Left lung (tissue), 14 donors: ENCODE measurements at places on chromosomes 16 and 17. TPM values are rescaled to one million over a fixed set of nuclear protein-coding genes. Genes with fewer than 3 reads are reported as not detected.

TMEM100 gene
- 164 TPM for total RNA-seq

DNA sequence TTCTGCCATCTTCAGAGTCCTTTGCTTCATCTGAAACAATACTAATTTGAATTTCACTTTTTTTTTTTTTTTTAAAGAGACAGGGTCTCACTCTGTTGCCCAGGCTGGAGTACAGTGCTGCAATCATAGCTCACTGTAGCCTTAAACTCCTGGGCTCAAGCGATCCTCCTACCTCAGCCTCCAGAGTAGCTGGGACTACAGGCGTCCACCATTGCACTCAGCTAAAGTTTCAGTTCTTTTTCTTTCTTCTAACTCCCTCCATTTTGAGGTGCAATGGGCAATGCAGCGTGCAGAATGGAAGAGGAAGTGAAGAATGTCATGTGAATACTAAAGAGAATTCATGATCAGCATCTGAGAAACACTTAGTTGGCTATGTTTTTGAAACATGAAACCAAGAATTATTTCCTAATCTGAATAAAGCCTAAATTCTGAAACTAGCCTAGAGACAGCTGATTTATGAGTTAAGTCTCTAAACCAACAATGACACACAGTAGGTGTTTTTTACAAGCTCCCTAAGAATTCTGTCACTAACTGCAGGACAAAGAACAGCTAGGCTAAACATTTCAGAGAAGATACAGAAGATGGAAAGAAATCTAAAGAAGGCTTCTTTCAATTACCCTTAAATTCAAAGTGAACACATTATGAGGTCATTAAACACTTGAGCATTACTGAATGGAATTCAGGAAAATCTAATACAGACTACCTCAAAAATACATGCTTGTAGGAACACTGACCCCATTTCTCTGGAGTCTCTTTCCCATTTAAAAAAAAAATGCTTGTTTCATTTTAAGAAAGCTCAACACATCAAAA, 21.0 kb downstream of the SNN start:
- no peaks in the 10 kb centered on the region for H3K36me3 ChIP-seq
- no peaks in the 10 kb centered on the region for H3K27me3 ChIP-seq

DNA sequence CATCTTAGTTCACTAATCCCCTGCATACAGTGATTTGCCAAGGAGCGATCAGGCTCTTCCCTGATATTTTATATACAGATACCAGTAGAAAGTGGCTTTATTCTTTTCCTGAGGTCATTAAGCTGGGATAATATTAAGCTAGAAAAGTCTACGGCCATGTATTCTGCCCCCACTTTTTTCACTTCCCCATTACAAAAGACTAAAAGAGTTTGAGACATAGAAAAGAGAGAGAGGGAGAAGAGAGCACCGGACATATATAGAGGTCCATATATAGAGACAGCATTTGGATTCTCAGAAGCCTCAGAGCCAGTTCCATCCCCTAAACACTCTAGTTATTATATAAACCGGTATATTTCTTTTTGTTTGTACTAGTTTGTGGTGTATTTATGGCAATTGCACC, 166.5 kb upstream of the ANKFN1 start:
- peaks cover 5% of the 10 kb centered on the region for H3K27me3 ChIP-seq
- no peak overlapping the region for H3K4me3 ChIP-seq
- H3K36me3 ChIP-seq: no peaks in the 10 kb centered on the region
- H3K4me1 ChIP-seq: no peaks in the 10 kb centered on the region
- DNase-seq: no peak

GRCh38 chr17:45818041-45818440, 26.6 kb upstream of the SPPL2C start:
- H3K27me3 ChIP-seq: no peaks in the 10 kb centered on the region
- H3K4me3 ChIP-seq: no peak overlapping the region
- H3K27ac ChIP-seq: no peak overlapping the region
- H3K36me3 ChIP-seq: no peaks in the 10 kb centered on the region
- no peaks in the 10 kb centered on the region for H3K4me1 ChIP-seq
- no peak for DNase-seq

DNA sequence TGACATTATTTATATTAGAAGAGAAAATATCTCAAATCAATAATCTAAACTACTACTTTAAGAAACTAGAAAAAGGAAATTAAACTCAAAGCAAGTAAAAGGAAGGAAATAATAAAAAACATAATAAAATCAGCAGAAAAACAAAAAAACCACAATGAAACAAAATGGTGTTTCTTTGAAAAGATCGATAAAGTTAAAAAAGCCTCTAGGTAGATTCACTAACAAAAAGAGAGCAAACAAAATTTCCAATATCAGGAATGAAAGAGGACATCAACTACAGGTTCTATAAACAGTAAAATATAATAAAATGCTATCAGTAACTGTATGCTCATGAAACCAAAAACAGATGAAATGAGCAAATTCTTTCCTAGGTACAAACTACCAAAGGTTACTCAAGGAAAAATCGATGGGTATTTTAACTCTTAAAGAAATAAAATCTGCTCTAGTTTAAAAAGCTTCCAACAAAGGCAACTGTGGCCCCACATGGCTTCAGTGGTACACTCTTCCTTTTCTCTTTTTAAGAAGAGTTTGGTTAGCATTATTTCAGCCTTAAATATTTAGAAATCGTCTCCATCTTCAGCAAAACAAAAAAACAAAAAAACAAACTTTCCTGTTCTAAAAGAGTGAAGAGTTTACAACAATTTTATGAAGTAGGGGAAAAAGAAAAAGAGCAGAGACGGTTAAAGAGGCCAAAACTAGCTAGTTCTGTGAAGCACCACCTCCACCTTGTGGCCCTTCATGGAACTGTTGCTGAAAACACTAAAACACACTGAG, 102.2 kb downstream of the TRIM37 start:
- no peak overlapping the region for H3K27ac ChIP-seq
- H3K4me3 ChIP-seq: no peak overlapping the region
- peak; percentile 41 for DNase-seq
- H3K36me3 ChIP-seq: peaks cover 1% of the 10 kb centered on the region

- H3K27me3 ChIP-seq: no peaks in the 10 kb centered on the region
- no peak overlapping the region for H3K4me3 ChIP-seq
- H3K27ac ChIP-seq: peak overlapping the region; percentile 3
- no peak for DNase-seq
Measured at GRCh38 chr17:80876950-80877728, 114.5 kb upstream of the CHMP6 start.

FBXL16 gene
- total RNA-seq: 0.50 TPM

DNA sequence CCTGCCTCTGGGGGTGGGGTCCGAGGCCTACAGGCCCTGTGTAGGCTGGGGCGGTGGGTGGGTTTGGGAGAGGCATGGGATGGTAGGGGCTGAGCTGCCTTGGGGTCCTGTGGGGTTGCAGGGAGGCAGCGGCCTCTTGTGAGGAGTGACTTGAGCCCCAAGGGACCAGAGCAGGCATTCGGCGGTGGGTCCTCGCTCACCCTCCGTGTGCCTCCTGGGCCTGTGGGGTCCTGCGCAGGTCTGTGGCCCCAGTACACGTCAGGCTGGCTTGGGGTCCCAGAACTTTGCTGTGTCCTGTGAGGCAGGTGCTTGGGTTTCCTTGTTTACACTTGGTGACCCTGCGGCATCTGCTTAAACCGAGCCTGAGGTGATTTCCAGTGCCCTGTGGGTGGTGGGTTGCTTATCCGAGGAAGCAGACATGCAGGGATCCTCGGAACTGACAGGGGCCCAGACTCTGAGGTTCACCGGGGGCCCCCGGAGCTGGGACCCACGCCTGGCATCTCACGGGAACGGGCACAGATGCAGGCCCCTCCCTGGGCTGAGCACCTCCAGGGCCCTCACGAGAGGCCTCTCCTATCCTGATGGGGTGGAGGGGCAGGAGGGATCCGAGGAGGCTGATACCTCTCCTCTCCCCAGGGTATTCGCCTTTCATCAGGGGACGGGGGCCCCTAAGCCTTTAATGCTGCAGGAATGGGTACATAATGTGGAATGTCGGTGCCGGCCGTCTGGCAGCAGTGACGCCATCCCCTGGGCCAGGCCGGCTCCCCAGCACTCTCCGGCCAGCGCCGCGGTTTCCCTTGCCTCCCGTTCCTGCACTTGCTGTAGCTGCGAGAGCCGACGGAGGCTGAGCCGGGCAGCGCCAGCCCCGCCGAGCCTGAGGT, 7.7 kb downstream of the METRNL start:
- H3K27me3 ChIP-seq: no peaks in the 10 kb centered on the region
- no peak overlapping the region for H3K27ac ChIP-seq
- H3K4me3 ChIP-seq: no peak overlapping the region
- DNase-seq: no peak
- H3K36me3 ChIP-seq: peaks cover 65% of the 10 kb centered on the region

DNA sequence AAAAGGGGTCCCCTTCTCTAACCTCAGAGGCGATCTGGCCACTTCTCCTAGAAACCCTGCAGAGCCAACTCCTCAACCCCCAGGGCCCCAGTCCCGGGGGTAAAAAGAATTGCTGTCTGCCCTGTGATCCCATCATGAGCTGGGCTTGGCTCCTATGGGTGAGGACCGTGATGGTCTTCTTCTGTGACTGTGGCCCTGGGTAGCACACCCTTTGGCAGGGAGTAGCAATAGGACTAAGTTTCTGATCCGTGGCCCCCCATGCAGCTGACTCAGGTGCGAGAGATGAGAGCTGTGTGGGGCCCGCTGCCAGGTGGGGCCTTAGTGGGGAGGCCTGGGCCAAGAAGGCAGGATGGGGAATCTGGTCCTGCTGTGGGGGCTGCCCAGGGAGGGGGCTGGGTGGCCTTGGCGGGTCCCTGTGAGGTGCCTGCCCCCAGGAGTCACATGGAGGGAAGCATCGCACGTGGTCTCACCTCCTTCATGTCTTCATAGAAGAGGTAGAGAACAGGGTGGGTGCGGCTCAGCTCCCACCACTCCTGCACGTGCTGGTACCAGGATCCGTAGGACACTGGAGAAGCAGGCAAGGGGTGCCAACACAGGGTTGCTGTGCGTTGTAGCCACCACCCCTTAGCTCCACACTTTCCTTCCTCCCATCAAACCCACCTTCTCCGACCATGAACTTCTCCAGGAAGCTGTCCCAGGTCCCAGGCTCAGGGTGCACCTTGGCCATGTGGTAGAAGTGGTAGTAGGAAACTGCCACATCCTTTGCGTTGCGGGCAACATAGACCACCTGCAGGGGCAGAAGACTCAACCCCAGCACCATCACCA, 3.3 kb downstream of the SULT1A1 start:
- H3K36me3 ChIP-seq: no peaks in the 10 kb centered on the region
- H3K4me1 ChIP-seq: peaks cover 25% of the 10 kb centered on the region
- no peak overlapping the region for H3K27ac ChIP-seq
- H3K27me3 ChIP-seq: no peaks in the 10 kb centered on the region

- DNase-seq: no peak
- no peaks in the 10 kb centered on the region for H3K27me3 ChIP-seq
- no peaks in the 10 kb centered on the region for H3K36me3 ChIP-seq
Measured at GRCh38 chr16:84209989-84210388, 19.0 kb downstream of the ADAD2 start.

GRCh38 chr17:7712111-7712771, 5.3 kb upstream of the DNAH2 start:
- H3K4me3 ChIP-seq: no peak overlapping the region
- H3K4me1 ChIP-seq: peaks cover 15% of the 10 kb centered on the region
- H3K27ac ChIP-seq: no peak overlapping the region
- peaks cover 88% of the 10 kb centered on the region for H3K27me3 ChIP-seq
- no peaks in the 10 kb centered on the region for H3K36me3 ChIP-seq
- no peak for DNase-seq

GRCh38 chr16:28163699-28164098, 48.1 kb downstream of the XPO6 start:
- no peaks in the 10 kb centered on the region for H3K27me3 ChIP-seq
- no peak for DNase-seq
- peaks cover 38% of the 10 kb centered on the region for H3K36me3 ChIP-seq

MMP15 gene
- total RNA-seq: 38.7 TPM

KRTAP16-1 gene
- total RNA-seq: not detected

- H3K27me3 ChIP-seq: no peaks in the 10 kb centered on the region
- no peak overlapping the region for H3K27ac ChIP-seq
- no peaks in the 10 kb centered on the region for H3K36me3 ChIP-seq
- no peak overlapping the region for H3K4me3 ChIP-seq
- H3K4me1 ChIP-seq: no peaks in the 10 kb centered on the region
Measured at GRCh38 chr17:31691251-31691905, 167.7 kb downstream of the COPRS start.

DNA sequence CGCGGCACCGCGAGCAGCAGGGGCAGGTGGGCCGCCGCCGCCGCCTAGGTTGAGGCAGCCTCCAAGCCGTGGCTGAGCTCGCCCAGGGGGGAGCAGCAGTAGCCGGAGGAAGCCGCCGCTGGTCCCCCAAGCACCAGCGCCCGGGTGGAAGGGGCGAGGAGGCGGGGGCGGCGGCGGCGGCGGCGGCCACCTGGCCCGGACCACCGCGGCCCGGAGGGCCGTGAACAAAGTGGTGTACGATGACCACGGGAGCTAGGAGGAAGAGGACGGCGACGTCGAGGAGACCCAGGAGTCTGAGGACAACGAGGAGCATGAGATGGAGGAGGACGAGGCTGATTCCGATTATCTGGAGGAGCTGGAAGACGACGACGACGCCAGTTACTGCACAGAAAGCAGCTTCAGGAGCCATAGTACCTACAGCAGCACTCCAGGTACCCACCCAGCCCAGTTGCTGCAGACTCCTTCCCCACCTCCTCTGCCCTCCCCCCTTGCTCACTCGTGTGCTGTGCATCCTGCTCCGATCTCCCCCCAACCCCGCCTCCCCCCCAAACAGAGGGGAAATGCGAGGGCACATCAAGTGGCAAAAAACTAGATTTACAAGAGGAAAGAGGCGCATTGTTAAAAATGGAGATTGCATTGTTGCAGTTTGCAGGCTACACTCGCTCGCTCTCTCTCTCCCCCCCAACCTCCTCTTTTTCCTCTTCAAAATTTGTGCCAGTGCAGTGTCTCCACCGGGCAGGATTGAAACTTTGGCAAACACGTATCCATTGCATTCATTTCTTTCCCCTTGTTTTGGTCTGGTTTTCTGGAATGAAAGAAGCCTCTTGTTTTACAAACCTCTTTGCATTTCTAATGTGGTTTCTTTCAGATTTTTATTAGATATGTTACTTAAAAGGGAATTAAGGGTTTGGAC, 41.8 kb upstream of the AMZ2 start:
- H3K4me3 ChIP-seq: peak overlapping the region; percentile 70
- peaks cover 3% of the 10 kb centered on the region for H3K4me1 ChIP-seq
- no peak for DNase-seq
- no peaks in the 10 kb centered on the region for H3K36me3 ChIP-seq
- peaks cover 18% of the 10 kb centered on the region for H3K27me3 ChIP-seq

DNA sequence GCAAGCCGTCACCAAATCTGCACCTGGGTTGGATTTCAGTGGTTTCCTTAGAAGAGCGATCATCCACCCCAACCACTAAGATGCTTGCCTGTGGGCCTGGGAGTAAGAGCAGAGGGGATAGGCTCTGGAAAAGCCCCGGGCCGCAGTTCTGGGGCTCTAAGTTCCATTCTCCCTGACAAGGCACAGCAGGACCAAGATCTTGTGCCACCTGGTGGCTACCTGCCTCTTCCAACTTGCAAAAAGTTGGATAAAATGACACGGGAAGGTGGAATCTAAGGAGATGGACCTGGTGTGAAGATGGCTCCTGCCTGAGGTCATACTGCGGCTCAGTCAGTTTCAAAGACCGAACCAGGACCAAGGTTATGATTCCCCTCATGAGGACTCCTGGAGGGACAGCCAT, 42.3 kb downstream of the ABCC12 start:
- no peaks in the 10 kb centered on the region for H3K36me3 ChIP-seq
- H3K4me1 ChIP-seq: no peaks in the 10 kb centered on the region
- no peak overlapping the region for H3K4me3 ChIP-seq

SLC52A1 gene
- 0.58 TPM for total RNA-seq
